ENCODE measurements at places on chromosomes 16 and 17.

DNA sequence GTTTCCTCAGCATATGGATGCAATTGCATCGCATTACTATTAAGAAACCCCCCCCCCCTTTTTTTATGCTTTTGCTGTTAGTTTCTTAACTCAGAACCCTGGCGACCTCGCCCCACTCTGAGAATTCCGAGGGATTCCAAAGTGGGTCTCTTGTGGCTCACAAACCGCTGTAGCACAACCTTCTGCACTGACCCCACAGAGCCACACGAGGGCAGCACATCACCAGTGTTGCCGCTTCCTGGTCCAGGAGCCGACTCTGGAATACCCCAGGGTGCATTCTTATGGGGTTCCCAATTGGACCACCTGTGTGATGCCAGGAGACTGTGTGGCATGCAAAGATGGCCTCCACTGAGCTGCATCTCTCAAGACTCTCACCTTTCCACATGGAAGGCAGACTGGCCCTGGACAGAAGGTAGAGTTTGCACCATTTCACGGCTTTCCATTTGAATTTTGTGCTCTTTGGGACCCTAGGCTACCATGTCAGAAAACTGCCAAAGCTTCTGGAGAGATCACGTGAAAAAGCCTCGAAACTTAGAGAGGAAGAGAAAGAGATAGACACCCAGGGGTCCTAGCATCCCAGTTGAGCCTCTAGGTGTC is 432.7 kb upstream of the ASIC2 start:
- peak; percentile 40 for DNase-seq

DNA sequence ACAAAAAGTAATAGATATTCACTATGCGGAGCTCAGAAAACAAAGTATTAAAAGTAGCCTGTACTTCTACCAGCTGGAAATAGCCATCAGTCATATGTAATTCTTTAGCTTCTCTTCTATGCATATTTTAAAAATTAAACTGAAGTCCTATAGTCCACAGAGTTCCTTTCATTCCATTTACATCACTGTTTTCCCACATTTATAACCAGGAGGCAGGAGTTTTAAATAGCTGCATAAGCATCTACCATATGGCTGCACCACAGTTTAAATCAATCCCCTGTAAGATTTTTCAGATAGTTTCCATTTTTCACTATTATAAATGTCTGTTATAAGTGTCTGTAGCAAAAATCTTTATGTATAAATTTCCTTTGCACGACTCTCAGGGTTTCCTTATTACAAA is 45.1 kb downstream of the ZFHX3 start:
- DNase-seq = no peak

GRCh38 chr17:6304894-6305612 is 129.9 kb downstream of the AIPL1 start:
- DNase-seq = no peak

DNA sequence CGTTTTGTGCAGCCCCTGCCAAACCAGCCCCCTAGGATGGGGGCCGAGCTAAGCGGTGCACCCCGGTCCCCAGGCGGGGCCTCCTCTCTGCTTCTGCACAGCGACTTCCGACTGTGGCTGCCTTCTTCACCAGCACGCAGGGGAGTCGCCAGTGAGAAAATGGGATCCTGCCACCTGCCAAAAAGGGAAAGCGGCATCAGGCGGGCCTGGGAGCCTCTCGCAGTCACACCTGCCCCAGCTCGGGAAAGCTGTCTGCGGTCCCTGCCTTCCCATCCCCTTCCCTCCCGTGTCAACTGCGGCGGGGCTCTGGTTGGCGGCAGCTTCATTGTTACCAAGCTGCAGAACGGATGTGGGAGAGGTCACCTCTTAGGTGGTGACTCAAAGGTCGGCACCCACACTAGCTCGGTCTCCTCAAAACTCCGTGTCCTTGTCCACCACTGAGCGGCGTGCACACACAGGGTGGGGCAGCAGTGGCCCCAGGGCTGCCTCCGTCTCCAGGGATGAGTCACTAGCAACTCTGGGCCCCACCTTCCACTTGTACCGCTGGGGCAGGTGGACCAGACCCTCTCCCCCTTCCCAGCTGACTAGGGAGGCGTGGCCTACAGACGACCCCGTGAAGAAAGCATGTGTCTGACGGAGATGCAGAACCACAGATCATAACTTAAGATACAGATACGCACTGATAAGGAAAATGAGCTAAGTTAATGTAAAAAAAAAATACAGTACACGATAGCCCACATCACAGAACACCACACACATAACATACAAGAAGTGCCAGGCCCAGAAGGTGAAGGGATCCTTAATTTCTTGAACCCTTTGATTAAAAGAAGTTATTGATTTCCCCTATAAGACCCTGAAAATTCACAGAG is 1.5 kb upstream of the PCYT2 start:
- DNase-seq = no peak

DNA sequence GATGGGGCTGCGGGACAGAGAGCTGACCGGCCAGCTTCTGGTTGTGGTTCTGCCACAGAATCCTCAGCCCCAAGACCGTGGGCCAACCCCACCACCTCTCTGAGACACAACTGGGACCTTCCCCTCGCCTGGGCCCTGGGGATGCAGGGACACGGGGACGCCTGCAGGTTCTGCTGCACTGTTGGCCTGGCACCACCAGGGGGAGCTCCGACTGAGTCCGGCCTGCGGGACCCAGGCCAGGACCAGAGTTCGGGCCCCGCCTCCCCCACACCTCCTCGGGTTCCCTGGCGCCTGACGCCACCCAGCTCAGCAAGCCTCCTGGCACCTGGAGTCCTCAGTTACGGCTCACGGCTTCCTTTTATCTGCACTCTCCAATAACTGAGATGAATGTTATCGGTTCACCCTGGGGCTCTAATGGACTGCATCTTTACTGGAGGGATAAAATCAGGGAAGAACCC is 27.3 kb downstream of the TBC1D16 start:
- DNase-seq = peak; percentile 89

GRCh38 chr16:71569621-71570020 is 7.3 kb downstream of the TAT start:
- no peak for DNase-seq

DNA sequence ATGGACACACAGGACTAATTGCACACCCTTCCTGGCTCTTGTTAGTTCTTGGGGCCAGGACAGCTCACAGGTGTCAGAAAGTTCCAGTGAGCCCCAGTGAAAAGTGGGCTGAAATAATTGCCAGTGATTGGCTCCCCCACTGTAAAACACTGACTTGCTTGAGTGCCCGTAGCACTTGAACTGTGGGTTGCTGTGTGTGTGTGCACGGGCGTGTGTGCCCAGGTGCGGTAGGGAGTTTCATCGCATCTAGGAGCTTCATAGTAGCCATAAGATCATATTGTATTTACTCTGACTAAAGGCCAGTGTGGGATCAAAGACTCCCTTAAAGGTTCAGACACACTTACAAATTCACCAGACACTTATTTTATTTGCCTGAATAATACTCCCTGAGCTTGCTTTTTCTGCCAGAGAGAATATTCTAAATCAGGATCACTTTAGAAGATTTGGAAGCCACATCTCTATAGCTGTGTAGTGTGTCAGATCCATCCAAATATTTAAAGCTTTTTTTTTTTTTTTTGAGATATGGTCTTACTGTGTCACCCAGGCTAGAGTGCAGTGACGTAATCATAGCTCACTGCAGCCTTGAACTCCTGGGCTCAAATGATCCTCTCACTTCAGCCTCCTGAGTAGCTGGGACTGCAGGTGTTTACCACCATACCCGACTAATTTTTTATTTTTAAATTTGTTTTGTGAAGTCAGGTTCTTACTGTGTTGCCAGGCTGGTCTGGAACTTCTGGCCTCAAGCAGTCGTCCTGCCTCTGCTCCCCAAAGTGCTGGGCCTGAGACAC is 11.4 kb downstream of the UNK start:
- DNase-seq = no peak

DNA sequence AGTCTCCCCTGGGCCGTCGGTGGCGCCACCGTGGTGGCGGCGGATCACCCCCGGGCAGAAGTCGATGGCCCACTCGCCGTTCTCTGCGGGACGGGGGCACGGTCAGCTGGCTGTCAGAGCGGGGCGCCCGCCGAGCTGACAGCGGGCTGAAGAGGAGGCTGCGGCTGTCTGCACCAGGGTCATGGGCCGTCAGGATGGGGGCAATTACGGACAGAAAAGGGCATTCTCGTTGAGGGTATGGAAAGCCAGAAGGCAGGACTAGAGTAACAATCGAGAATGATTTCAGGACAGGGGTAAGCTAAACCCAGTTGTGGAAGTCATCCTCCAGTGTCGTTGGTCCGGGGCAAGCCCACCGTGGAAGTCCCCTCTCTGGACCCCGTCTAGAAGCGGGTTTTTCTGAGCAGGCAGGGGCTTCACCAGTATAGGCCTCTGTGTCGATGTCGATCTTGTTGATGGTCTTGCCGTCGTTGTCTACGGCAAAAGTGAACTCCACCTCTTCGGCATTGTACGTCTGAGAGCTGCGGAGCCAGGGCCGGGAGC is 1.7 kb downstream of the CHRNE start:
- DNase-seq = no peak

- DNase-seq = no peak
Observed at GRCh38 chr17:78746263-78746948, 35.7 kb downstream of the CYTH1 start.

DNA sequence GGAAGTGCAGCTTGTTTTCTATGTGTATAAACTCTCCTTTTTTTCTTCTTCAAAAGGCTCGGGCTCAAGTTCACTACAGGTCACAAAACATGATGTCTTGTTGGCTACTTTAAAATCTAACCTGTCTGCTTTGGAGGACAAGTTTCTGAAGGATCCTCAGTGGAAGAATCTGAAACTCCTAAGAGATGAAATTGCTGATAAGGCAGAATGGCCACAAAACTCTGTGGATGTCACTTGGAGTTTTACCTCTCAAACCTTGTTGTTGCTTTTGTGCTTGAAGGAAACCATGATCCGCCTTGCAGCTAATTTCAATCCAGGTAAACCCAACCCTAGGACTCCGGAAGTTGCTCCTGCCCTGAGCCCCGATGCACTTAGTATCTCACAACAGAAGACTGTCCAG is 16.5 kb downstream of the TANGO6 start:
- no peak for DNase-seq

- DNase-seq = no peak
Observed at GRCh38 chr17:31096106-31096436, 1.3 kb downstream of the NF1 start.

- peak; percentile 23 for DNase-seq
Observed at GRCh38 chr16:21156767-21157467, 1.6 kb upstream of the LDAF1 start.

- no peak for DNase-seq
Observed at GRCh38 chr17:5931616-5932015, 138.6 kb upstream of the WSCD1 start.

DNA sequence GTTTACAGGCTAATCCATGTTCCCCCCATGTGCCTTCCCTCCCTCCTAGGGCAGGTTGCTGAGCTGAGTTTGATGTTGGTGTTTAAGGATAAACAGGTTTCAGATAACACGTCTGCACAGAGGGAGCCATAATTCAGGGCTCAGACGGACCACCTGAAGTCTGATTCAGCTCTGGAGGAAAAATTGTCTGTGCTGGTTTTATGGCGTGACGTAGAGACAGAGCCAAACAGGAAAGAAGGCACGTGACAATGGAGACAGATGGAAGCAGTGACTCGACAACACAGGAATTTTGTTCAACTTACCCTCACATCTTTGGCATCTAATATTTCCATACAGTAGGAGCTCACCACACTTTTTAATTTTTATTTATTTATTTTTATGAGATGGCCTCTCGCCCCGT is 10.7 kb upstream of the USP10 start:
- DNase-seq = no peak

DNA sequence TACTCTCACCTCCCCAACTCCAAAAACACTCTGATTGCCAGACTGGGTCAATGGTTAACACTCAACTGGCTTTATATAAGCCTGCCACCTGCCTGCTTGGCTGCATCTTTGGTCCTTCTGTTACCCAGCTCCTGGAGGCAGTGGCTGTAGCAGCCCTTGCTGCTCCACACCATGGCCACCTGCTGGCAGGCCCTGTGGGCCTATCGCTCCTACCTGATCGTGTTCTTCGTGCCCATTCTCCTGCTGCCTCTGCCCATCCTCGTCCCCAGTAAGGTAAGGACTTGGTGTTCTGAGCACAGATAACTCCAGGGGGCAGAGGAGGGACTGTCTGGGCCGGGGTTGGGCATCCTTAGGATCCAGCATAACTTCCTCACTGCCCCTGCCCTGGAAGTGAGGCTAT is at the start of gene SLC13A2:
Gene SLC13A2 (plus strand): TSS at position 103 of the 400 bp plus-strand sequence. CDS start 69 bp downstream, at position 172.
- no peak for DNase-seq

GRCh38 chr17:55889271-55889670 is 138.4 kb downstream of the PCTP start:
- DNase-seq = no peak

DNA sequence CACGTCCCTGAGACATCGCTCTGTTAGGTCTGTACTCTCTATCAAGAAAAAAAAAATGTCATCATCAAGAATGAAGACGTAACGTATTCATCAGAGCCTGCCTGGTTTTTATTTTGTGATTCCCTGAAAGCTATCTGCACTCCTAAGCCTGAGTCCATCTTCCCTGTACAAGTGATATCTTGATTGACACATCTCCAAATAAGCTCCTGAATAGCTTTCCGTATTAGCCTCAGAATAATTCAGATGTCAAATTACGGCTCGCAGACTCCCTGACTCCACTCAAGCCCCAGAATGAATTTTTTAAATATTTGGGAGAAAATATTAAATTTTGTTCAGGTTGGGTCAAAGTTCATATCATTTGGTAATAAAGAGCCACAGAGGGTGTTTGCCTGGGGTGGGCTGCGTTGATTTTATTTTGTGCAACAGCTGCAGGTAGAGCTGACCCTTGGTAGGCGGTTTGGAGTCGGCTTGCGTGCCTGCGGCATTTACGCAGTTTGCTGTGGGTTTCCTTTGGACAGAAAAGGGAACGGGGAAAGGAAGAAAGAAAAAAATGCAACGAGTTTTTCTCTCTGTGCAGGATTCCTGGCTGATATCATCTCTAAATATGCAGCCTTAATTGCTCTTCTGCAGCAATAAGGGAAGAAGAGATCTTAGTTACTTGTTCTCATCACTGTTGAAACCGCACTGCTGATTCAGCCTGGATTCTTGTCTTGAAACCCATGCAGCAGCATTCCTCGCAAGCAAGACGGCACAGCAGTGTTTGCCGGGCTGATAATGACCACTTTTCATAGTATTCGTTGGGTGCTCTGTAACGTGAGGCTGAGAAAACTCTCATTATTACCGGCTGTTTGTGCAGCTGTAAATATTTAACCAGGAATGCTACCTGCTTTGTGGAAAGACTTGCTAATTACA is 114.7 kb downstream of the IRX3 start:
- no peak for DNase-seq

Measured in stimulated activated CD4-positive, alpha-beta T cell treated with anti-CD3 and anti-CD28 coated beads, Interleukin-15, amount 100 ng/mL, for 24 hours (primary cell).